ENCODE measurements at places on chromosomes 13 and 19.

- DNase-seq = no peak
These were observed 1769.0 kb upstream of the PCDH20 start for GRCh38 chr13:63184693-63185092.

DNA sequence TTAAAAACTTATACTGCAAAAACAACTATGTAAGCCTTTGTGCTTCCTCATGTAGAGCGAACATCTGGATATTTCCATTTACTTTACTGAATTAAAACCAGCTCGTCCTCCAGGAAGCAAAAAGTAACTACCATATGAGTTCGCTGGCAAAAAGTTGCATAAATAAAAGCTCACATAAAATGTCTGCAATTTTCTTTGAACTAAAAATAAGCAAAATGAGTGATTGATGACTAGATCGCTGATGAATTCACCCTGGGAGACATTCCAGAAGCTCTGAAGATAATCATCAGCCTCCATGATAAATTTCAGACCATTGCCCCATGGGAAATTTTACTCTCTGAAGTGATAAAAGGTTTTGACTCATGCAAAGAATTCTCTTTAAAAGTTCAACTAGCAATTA lies 67.3 kb upstream of the SACS start:
- DNase-seq = no peak

DNA sequence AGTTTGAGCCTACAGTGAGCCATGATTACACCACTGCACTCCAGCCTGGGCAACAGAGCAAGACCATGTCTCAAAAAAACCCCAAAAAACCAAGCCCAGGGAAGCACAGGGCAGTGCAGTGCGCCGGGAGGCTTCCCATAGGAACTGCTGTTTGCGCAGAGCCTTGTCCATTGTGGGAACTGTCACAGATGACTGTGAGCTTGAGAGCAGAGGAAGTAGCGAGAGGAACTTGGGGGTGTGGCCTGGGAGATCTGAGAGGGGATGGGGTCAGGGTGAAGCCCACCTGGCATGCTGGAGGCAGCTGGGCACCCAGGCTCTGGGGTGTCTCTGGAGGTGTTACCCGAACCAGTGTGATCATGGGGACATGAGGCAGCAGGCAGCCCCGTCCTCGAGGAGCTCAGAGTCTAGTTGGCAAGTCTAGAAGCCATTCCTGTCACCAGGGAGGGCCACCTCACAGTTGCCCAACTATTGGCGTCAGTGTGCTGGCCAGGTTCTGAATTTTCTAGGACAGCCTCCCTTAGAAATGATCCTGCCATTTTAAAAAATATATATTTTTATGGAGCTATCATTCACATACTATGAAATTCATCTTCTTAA lies 10.4 kb downstream of the KDM4B start:
- no peak for DNase-seq

- DNase-seq = no peak
These were observed 999.4 kb downstream of the UQCRFS1 start for GRCh38 chr19:28213470-28214082.

DNA sequence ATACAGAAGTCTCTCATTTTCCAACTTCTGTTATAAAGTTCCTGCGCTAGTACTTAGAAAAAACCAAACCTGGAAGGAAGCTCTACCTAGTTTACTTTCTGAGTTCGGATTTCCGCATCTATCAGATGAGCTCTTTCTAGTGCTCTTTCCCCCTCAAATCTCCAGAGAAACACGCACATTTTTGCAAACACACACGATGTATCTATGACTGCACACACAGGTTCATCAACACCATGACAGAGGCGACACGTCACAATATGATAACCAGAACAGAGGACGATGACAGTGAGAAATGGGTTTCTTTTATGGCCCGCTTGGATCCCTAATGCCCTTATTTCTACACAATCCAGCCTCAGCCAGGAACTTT lies 629 bp upstream of the LRRC63 start:
- peak; percentile 47 for DNase-seq

DNA sequence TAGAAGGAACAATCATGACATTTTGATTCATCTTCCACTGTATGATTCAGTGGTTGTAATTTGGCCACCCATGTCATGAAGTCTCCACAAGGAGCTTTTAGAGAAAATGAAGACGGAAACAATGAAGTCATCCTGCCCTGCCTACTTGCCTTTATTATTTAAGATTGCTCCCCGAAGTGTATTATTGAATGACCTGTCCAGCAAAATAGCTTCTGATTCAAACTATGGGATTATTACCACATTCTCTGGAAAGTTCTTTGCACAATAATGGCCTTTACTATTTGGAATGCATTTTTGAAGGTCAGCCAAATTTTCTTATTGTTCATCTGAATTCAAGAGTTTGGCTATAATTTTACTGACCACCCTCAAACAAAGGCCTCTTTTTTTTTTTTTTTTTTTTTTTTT lies 77.8 kb upstream of the RFC3 start:
- no peak for DNase-seq

GRCh38 chr13:74026753-74027152 lies 107.5 kb downstream of the KLF12 start:
- DNase-seq = no peak
